ENCODE measurements at places on chromosomes 3 and 15.
A peak's percentile ranks its signal among the peaks of the same experiment; 100 is the strongest.

DNA sequence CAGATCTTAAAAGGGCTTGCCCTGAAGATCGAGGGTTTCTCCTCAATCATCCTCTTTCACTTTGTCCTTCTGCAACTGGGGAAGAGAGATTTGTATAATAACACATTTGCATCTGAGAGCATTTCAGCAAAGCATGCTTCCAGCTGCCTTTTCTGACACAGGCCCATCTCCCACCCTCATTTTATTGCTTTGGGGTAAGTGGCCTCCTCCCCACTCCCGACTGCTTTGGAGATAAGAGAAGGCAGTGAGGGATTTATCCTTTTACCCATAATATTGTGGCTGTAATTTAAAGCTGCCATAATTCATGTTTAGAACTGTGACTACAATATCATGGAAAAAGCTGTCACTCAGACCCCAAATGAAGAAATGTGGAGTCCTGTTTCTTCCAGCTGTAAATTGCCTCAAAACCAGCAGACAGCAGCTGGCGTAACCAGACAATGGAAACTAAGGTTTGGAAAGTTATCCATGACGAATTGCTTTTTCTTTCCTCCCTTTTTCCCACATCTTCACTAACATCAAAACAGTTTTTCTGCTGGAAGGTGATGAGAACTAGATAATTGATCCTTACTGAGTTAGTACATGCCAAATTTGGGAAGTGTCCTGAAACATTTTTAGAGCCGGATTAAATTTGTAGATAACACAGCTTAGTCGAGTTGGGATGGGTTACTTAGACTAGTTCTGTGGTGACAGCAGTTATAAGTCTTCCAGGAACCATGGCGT lies 104.2 kb upstream of the PFN2 start:
- no peak for DNase-seq

GRCh38 chr3:1183320-1184048 lies 90.7 kb downstream of the CNTN6 start:
- peak; percentile 94 for DNase-seq

DNA sequence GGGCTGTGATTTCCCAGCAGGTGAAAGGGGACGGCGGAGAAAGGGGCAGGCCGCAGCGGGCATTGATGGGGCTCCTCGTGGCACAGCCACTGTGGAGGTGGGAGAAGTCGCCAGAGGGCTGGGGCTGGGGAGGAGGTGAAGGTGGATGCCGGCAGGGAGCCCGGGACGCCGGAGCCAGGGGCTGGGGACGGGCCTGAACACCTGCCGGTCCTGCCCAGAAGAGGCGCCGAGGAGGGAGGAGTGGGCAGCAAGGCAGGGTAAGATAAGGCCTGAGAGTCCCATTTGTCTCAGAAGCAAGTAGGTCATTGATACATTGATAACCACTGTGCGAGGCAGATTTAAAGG lies 571 bp upstream of the RARRES1 start:
- no peak for DNase-seq

DNA sequence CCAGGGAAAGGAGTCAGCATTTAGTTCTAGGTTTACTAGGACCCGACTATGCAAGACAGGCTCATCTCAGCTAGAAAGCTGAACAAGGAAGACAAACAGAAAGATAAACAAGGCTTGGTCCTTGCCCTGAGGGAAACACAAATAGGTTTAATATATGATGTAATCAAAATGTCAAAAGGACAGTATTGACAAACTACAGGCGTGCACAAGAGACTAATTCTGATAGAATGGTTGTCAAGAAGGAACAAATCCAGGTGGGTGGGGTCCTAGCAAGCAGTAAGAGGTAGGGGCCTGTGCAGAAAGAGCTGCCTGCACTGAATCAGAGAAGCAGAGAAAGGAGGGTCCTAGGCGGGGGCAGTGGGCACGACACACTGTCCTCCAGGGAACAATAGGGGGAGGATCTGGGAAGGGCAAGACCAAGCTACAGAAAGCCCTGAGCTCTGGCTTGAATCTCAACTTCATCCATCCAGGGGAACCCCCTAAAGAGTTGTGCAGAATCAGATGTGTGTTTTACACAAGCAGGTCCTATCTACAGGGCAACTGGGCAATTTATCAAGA lies 23.4 kb downstream of the RFTN1 start:
- no peak for DNase-seq

DNA sequence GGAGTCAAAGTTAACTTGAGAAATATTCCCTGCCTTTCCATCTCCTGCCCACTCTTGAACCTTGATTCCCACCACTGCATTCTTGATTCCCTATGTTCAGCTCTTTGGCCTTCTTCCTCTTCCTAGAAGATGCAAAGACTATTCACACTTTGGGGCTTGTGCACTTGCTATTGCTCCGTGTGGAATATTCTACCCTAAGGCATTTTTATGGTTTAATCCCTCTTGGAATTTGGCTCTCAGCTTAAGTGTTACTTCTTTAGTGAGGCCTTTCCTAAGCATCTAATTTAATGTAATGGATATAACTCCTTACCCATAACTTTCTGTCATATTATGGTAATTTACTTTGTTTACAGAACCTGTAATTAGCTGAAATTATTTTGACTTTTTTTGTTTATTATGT lies 318.9 kb upstream of the COL8A1 start:
- no peak for DNase-seq

GRCh38 chr15:72112116-72112515 lies 5.8 kb downstream of the MYO9A start:
- DNase-seq = peak; percentile 27

DNA sequence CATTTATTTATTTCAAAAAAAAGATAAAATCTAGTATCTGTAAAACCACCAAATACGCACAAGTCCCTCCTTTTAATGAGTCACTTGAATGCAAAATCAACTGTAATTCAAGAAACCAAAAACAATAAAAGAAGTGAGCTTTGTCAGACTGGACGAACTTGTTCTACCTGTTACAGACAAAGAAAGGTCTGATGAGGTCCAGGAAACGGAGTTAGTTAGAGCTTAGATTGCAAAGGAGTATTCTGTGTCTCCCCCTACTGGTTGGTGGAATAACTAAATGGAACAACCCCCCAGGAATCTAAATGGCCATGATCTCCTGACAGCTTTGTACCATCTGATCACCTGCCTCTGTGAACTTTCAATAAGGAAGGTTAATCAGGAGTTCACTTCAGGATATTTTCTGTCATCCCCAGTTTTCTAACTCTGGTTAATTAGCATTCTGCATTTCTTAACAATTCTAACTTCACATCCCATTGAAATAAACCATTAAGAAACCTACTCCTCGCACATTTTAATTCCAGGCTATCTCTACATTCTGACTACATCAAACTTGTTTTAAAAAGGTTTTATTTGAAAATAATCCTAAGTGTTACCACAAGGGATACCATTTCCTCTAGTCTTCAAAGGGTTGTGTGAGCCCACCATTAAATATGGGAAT lies 333.0 kb upstream of the SATB1 start:
- peak; percentile 8 for DNase-seq

GRCh38 chr3:169148448-169149348 lies 514.8 kb downstream of the MECOM start:
- peak; percentile 52 for DNase-seq

DNA sequence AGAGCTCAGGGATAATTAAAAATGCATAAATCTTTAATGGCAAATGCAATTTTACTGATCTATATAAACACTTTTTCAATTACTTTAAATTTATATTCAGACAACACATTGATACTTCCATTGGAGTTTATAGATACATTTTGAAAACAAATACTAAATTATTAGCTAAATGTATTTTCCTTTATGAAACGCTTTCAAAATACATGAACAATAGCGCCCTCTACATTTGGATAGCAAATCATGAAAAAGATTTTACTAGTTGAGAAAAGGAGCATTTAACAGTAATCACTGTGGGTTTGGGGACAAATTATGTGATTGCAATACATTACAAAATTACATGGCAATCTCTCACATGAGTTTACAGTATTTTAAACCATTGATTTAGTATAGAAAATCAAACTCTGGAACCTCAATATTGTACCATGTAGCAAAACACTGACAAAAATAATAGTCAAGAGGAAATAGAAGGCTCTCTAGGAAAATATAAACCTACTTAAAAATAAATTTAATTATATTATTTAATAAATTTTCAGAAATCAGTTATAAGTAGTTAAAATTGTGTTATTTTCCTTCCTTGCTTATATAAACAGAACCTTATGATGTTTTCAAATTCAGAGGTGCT lies 207.9 kb downstream of the ZIC1 start:
- peak; percentile 33 for DNase-seq

GRCh38 chr3:44042772-44043171 lies 198.9 kb upstream of the TOPAZ1 start:
- DNase-seq = no peak

GRCh38 chr15:91412138-91412928 lies 312.3 kb downstream of the SV2B start:
- DNase-seq = no peak

GRCh38 chr15:60396560-60396957 lies 1.2 kb downstream of the ANXA2 start:
- DNase-seq = no peak

GRCh38 chr3:24951180-24951579 lies 456.5 kb upstream of the THRB start:
- DNase-seq = no peak

DNA sequence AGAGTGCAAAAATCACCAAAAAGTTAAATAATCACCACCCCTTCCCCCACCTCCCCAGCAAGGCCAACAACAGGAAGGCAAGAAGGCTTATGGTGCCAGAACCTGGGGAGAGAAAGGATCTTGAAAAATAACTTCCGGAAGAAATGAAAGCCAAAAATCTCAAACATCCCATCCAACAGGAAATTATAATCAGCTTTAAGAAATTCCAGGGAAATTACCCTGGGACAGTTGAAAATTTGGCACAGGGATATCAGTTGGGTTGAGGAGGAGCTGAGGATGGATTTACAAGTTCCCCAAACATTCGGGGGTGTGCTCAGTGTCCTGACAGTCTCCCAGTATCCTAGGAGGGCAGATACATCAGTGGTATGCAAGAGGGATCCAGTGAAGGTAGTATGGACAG lies 82.7 kb downstream of the POLR2M start:
- peak; percentile 74 for DNase-seq

DNA sequence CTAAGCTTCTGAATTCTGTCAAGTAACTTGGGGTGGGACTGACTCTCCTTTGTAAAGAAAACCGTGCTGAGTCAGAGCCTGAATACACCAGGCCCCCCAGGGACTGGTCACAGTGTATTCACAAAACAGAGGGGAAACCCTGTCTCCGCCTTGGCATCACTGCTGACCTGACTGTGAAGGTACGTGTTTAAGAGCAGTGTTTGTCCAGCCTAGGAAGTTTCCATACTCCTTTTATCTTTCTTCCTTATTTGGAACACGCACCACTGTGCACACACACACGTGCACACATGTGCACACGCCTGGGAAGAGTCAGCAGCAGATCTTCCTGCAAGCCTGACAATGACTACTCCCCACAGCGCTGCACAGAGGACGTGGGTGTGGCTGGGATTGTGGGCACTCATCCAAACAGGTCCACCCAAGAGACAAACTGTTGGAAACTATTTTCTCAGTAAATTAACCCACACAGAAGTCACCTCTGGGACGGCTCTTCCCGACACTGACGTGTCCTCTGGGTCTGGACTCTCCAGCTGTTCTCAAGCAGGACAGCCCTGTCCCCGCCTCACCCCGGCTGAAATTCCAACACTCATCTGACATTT lies 87.7 kb downstream of the ATP10A start:
- DNase-seq = peak; percentile 58

DNA sequence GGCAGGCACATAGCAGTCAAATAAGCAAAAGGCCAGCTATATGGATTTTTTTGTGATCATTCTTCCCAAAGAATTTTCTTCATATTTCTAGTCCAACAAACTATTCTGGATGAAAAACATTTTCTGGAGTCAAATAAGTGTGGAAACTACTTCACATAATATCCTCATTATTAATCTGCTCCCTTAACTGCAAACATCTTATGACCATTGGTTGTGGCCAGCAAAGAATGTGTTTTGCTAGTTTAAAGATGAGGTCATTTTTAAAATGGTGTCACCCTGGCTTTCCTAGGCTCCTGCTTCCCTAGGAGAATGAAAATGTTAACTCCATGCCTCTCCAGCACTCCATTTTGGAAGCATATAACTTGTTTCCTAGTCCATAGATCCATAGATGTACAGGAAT lies 118.8 kb downstream of the SST start:
- DNase-seq = peak; percentile 17

DNA sequence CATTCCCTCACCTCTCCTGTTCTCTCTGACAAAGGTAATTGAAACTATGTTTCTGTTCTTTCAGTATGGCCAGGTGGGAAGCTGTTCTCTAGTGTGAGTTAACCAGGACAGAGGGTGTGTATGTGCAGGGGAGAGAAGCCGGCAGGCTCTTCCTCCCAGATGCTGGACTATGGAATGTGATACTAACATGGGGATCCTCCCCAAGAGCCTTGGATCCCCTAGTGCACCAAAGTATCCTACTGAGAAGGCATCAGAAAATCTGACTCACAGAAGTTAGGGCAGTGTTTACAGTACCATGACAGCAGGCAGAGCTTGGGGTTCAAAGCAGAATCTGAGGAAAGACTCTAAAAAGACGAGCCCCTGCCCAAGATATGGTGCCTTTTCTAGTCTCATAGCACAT lies 123.1 kb downstream of the APBA2 start:
- no peak for DNase-seq

- DNase-seq = peak; percentile 78
Observed at GRCh38 chr3:111538681-111539083, 3.3 kb upstream of the CD96 start.

DNA sequence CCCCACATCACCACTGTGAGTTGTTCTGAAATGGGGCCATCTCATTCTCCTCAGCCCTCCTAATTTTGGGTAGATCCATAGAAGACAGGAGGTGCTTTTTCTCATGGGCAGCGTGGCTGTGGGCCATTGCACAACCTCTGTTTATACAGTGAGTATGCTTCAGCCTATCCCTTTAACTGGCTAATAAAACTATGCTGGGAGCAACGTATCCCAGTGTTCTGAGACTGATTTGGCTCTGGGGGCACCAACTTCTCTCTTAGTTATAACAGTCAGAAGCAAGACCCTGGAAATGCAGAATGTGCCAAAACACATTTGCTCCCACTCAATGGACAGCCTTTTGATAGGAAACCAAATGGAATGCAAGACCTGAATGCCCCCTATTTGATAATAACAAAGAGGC lies 97.1 kb upstream of the ICE2 start:
- DNase-seq = peak; percentile 65

- DNase-seq = peak; percentile 35
Observed at GRCh38 chr3:188298585-188298984, 144.6 kb downstream of the LPP start.

GRCh38 chr15:70034141-70034540 lies 63.6 kb downstream of the TLE3 start:
- no peak for DNase-seq

DNA sequence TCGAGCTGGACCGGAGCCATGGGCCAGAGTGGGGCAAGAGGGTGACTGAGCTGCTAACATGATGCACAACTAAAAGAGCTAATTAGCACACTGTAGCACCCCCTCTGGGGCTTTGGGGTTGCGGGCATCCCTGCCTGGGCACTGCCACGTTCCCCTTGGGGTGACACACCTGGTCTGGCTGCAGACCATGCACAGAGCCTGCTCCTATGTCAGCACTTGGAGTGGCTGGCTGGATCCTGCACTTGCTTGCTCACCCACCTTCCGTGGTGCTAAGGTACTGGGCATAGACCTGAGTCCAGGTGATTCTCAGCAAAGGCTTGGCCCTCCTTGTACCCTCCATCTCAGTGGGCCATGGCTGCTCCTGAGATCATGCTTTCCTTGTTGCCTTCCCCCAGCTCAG lies 12.8 kb upstream of the SPTBN5 start:
- no peak for DNase-seq

All from cardiac fibroblast (primary cell).